ENCODE measurements at places on chromosomes 11 and 22.

DNA sequence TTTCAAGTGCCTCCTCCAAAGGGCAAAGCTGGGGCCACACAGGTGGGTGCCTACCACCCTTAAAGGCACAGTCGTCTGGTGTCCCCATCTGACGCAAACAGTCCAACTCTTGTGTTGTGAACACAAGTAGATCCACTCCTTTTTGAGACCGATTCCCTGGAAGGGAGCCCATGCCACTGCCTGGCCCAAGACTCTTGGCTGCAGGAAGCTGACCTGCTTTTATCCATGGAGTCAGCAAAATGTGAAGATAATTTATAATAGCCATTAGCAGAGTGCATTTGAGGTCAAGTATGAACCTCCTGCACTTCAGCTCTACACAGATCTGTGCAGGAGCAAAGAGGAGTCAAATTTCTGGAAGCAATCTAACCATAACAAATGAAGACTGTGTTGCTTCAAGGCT lies 68.5 kb downstream of the ADM start:
- DNase-seq: no peak

DNA sequence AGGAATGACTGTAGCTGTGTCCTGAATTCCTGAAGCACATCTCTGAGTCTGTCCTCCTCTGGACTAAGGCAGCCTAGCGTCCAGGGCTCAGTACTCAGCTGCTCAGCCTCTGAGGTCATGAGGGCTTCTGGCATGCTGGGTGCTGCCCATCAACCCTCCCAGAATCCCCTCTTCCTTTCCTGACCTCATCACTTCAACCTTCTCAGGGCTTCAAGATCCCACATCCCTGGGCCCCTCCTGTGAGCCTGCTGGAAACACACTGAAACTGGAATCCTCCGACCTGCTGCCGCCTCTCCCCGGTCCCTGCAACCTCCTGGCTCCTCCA lies 803 bp downstream of the KRTAP5-8 start:
- no peak for DNase-seq

- DNase-seq: peak; percentile 46
Measured at GRCh38 chr11:78223320-78223954, 34.7 kb downstream of the USP35 start.

GRCh38 chr11:59188954-59189353 lies 17.0 kb downstream of the DTX4 start:
- no peak for DNase-seq

DNA sequence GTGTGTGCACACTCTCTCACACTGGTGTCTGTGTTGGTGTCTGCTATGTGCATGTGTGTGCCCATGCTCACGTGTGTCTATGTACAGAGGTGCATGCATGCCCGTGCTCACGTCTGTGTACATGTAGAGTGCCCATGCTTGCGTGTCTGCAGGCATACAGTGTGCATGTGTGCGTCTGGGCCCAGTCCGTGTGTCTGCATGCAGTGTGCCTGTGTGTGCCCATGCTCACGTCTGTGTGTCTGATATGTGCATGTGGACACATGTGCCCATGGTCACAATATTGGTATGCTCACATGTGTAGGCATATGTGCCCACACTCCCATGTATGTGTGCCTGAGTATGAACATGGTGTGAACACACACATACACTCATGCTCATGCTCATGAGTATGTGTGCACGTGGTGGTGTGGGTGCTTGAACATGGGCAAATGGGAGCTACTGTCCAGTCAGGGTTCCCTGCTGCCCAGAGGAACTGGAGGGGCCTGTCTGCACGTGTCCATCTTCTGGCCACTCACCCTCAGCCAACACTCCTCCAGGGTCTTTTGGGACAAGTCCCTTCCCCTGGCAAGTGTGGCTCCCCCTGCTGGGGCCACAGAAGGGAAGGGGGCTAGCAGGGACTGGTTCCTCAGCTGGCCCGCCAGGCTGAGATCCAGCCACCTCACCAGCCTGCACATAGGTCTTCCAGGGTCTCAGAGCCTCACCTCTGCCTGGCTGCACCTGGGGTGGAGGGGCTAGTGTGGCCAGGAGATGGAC lies 7.3 kb upstream of the TBX1 start:
- no peak for DNase-seq

DNA sequence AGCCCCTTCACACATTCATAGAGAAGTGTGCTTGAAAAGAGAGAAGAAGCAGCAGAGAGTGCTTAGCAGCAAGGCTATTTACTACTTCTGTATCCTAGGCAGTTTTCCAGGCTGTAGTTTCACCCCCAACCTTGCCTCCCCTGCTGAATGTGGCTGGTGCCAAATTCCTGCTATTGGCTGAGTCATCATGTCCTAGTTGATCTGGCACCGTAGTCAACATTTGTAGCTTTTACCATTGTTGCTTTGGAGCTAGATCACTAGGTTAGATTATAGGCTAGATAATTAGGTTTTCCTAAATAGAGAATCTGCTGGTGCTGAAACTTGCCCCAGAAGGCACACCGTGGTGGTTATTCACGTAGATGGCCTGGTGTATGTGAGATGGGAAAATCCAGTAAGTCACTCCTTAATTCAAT lies 32.7 kb downstream of the ARHGAP42 start:
- no peak for DNase-seq

DNA sequence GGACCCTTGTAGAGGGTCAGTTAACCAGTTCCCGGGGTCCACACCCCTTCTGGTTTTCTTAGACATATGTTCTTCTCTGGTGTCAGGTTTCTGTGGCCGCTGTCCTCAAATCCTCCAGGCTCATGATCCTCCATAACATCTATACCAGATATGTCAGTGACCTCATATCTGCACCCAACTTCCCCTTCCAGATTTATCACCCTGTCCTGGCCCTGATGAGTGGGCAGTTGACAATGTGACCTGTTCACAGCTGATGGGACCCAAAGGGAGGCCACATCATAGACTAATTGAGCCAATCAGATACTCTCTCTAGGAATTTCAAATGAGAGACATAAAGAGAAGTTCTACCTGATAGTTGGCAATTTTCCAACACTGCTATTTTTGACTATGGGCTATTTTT lies 5.1 kb downstream of the DKK3 start:
- no peak for DNase-seq

DNA sequence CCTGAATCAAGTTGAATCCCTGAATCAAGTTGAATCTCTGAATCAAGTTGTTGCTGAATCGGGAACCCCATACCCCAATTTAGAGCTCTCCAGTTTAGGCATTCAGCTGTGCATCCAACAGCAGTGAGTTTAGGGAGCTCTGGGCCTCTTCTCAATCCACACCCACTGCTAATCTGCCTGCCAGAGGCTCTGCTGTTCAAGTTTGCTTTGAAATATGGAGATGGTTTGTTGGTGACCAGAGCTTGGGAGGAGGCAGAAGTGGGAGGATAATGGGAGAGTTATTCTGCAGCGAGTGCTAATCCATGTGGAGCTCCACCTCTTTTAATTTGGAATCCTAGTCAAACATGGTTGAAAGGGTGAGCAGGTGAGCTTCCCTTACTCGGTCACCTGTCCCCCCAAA lies 22.4 kb downstream of the EHF start:
- DNase-seq: no peak

DNA sequence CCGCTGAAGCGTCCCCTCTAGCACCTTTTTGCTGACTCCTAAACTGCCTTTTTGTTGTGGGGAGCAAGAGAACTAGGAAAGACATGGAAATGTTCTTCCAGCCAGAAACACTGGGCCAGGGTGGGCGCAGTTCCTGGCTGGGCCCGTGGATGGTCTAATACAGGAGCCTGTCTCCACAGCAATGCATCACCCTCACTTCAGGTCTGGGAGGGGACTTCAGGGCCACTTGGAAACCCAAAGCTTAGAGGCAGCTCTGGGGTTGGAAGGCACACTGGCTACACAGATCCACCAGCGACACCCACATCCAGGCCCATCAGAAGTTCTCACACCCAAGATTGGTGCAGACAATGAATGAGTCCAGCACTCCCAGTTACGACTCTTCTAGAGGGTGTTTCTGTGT lies 120.3 kb downstream of the ETS1 start:
- DNase-seq: no peak

- DNase-seq: no peak
Measured at GRCh38 chr11:117862019-117862725, 14.3 kb downstream of the FXYD6 start.

DNA sequence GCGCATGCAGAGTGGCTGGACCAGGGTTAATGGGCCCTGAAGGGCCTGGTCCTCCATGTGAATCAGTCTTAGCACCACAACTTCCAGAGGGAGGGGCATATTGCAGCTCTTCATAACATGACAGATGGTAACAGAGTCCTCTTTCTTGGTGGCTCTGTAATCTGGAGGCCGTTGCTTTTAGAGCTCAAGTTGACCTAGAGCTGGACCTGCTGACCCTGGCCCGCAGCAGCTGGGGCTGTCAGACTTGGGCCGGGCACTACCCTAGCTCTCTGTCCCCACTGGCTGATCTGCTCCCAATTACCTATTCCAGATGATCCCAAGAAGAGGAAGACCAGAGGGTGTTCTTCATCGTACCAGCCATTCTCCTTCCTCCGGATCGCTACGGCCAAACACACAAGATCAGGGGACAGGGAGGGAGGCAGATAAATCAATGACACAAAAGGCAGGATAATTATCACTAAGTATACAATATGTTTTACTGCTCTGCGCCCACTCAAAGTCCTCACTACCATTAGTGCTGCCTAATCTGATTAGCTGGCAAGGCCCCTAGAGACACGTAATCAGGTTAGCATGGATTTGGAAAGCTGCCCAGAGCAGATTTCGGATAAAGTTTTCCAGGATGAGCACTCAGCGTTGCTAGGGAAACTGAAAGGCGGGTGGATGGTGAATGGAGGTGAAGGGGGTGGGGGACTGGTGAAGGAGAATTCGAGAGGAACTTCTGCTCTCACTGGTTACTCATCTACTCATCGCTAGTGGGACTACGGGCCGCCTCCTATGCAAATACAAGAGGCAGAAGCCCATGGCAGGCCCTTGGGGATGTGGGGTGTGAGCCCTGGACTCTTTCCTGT lies 64.5 kb upstream of the PHOX2A start:
- DNase-seq: no peak

DNA sequence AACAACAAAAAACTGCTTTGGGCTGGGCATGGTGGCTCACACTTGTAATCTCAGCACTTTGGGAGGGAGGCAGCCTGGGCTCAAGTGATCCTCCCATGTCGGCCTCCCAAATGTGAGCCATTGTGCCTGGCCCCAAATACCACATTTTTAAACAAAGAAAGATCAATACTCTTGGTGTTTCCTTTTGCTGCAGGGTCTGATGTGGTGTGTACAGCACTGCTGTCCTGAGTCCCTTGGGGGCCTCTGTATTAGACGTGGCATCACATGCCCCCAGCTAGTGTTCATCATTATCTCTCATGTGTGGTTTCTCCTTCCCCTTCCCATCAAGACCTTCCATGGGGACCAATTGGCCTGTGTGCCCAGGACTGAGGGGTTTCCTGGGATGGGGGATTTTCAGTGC lies 20.5 kb upstream of the XBP1 start:
- no peak for DNase-seq

GRCh38 chr11:14742849-14743559 lies 99.4 kb downstream of the PDE3B start:
- DNase-seq: no peak

DNA sequence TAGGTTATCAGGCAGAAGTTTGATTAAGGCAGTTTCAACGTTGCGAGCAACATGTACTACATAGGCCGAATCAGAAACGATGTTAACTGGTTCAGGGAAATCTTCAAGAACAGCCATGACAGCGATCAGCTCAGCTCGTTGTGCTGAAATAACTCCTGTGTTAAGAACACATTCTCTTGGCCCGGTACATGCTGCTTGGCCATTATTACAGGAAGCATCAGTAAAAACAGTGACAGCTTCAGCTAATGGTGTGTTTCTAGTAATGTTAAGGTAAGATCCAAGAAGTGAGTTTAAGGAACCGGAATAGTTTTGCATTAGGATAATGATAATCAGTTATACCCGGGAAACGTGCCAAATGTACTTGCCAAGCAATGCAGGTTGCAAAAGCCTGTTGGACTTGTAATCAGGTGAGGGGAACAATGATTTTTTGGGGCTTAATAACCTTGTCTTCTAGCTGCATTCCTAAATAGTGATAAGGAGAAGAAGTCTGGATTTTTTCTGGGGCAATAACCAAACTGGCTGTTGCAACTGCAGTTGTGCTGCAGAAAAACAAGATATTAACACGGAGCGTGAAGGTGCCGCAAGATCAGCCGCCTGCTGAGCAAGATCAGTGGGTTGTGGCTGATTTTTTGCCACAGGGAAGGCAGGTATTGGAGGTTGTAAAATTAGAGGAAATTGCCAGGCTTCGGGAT lies 14.3 kb downstream of the OR52K1 start:
- no peak for DNase-seq

- DNase-seq: peak; percentile 66
Measured at GRCh38 chr22:40385036-40385782, 14.8 kb downstream of the SGSM3 start.

DNA sequence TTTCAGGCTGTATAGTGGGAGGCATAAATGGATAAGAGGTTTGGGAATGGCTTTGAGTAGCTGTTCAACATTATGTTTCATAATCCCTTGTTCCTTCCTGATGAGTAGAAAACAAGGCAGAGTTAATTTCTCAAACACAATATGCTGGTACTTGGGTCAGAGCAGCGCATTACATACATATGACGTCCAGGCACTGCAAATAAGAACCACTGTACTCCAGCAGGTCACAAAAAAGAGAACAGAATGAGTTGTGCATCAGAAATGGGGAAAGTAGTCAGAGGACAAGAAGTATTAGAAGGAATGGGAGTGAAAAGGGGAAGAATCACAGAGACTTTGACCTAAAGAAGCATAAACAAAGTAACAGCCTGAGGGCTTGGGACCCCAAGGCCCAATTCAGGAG lies 44.0 kb upstream of the RDX start:
- no peak for DNase-seq

GRCh38 chr11:115845872-115846271 lies 341.7 kb upstream of the CADM1 start:
- DNase-seq: no peak

DNA sequence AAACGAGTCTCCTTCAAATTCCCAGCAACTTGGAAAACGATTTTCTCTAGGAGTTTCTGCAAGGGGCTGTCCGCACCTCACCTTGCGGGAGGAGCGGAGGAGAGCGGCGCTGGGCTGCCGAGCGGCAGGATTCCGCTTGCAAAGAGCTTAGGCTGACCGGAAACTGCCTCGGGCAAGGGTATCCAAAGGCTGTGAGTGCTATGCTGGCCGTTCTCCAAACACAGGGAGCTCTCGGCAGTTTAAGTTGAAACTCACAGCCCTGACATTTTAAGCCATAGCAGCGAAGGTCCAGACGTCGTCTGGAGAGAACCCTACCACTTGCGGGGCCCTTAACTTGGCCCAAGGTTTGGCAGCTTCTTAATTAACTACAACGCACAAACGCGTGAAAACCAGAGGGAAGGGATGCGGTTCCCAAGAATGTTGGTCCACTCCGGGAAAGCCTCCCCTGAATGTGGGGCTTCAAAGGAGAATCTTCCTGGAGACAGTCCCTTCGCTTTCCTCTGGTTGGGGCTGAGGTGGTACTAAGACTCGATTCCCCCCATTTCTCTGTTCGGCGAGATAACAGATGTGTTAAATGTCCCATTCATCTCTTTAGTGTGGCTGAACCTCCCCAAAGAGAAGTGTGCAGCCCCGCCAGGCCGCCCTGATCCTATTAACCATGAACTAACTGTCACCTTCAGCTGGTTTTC lies 1.1 kb upstream of the DBX1 start:
- peak; percentile 20 for DNase-seq

- DNase-seq: no peak
Measured at GRCh38 chr11:111447112-111447471, 65.1 kb downstream of the BTG4 start.

All from GM13977 (cell line).